Central memory CD4-positive, alpha-beta T cell (primary cell): ENCODE measurements at places on chromosomes 3 and 15.

- DNase-seq = no peak
Observed at GRCh38 chr3:123626881-123627280, 42.0 kb upstream of the HACD2 start.

DNA sequence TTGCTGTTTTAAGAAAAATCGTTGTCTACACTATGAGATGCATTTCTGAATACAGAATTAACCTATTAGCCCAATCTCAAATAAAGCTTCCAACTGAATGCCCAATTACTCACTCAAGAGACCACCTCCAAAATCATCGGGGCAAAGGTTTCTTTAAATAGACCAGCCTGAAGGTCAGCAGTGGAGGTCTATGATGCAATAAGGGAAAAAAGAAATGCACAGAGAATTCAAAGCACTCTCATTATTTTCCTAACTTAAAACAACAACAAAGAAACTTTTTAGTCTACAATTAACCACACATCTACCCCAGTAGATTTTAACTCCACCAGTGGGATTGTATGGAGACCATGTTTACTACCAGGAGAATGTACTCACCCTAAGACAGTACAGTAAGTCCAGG, 657.7 kb upstream of the CCDC54 start:
- no peak for DNase-seq

- DNase-seq = no peak
Observed at GRCh38 chr15:100093211-100094126, 248.3 kb downstream of the ADAMTS17 start.

- DNase-seq = no peak
Observed at GRCh38 chr3:94294806-94295205, 231.9 kb downstream of the NSUN3 start.

DNA sequence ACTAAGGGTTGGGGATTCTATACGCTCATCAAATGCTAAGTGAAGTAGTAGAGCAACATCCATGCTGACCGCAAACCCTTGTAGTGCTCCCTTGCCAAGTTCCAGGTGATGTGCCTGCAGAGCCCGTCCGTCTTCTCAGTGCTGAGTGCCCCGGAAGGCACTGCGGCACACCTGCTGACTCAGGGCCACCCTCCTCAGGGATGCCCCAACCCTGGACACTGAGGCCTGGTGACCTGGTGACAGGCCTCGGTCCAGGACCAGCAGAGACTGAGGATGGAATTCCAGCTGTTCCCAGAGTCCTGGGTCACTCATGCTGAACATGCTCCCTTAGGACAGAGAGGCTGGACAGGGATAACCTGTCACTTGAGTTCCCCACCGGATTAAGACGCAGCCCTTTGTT, 422.5 kb downstream of the OCA2 start:
- DNase-seq = no peak

DNA sequence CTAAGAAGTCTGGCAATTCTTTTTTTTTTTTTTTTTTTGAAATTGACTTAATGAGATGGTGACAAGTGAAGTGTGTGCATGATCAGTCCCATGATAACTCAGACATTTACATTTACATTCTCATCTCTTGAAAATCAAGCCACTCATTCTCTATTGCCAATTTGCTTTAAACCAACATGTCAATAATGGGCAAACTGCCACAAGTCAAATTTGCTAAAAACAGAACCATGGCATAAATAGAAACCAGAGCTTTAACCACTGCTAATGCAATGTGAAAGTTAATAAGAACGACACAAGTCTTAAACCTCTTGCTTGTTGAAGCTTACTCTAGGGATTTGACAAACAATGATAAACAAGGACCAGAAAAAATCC, 12.0 kb upstream of the COL8A1 start:
- no peak for DNase-seq

DNA sequence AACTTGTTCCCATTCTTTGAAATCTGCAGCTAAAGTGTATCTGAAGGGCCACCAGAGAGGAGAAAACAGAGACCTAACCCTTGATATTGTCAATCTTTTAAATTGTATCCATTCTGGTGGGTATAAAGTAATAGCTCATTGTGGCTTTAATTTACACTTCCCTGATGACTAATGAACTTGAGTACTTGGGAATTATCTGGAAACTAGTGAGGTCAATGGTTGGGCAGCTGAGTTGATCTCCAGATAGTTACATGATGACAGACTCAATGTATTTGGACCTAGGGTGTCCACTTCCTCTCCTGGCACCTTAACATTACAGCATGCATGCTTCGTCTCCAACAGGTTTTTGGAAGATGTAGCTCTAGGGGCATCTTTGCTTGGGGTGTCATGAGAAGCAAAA, 195.2 kb downstream of the PDCD6IP start:
- DNase-seq = no peak

- DNase-seq = no peak
Observed at GRCh38 chr15:89533861-89534544, 37.6 kb upstream of the RHCG start.

DNA sequence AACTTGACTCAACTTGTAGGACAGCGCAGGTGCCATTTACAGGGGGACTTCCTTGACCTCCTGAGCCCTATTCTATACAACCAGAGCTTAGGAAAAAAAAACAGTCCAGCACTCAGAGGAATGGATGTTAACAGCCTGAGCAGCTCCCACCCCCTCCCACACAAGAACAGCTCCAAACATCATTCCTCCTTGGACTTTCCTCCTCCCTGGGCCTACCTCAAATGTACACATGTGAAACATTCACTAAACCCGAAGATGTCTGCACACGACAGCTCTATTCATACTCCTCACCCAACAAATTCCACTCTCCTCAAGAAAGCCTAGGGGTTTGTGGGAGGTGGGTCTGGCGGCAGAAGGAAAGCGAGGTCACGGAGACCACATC, 503 bp upstream of the ATRIP start:
- no peak for DNase-seq

DNA sequence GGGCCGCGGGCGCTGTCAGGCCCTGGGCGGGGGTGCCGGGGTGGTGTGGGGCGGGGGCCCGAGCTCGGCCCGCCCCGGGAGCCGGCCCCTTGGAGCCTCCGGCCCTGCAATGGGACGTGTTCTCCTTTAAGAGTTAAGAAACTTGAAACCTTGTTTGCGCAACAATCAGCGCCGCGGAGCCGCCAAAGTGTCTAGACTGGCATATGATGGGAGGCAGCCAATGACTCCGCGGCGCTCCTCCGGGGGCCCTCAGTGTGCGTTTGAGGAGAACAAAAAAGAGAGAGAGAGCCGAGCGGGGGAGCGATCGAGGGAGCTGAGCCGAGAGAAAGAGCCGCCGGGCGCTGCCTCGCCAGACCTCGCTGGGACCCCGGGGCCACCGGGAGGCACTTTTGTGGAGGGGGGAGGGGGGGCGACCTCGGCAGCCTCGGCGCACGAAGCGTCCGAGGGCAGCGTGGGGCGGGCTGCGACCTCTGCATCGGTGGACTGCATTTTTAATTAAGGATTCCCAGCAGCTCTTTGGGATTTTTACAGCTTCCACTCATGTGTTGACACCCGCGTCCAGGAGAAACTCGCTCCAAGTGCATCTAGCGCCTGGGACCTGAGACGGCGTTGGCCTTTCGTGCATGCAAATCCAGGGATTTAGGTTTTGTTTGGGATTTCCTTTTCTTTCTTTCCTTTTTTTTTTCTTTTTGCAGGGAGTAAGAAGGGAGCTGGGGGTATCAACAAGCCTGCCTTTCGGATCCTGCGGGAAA, at the start of gene SMAD6:
SMAD6 (plus strand) TSS at position 202 of the 752 bp plus-strand sequence. CDS start 1,023 bp downstream, outside the sequence.
- DNase-seq = peak; percentile 58

DNA sequence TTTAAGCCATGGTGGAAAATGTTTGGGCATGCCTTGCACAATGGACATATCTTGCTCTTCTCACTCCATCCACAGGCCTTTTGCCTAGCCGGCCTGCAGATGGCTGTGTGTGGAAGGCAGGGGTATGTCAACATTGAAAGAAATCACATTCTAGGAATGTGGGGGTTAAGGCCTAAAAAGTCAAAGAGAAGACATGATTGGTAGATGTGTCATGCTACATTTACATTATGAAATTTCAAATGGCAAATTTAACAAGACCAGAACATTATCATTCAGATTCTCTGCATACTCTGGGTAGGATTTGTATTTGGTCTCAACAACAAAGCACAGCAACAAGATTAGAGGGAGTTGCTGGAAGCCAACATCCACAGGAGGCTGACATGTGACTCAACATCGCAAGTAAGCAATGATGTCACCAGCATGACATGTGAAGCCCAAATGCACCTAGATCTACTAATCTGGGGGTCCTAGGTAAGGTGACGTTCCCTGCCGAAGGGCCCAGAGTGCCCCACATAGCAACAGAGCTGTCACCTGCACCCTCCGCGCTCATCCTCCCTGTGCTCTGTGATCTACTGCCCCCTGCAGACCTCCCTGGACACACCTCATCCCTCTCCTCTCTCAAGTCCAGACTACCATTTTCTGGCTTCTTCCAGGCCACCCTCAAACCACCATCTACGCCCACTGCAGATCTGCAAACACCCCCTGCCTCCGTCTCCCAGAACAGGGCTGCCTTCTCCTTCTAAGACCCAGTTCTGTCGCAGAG, 39.4 kb downstream of the CLDN18 start:
- no peak for DNase-seq

DNA sequence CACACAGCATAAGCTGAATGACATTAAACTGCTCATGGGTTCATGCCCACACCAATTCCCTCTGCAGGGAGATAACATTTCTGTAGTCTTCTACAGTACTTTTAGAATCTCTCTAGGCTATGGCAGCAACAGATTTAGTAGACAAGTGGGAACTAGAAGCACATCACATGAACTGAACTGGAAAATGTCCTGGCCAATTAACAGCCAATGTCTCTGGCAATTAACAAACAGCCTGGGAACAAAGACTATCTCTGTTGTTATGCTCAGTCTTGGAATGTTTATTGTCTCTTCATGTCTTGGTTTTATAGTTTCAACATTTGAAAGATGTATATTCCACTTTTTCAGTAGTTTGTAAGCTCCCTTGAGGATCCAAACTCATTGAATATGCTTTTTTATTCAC, 523.2 kb upstream of the NAALADL2 start:
- no peak for DNase-seq

DNA sequence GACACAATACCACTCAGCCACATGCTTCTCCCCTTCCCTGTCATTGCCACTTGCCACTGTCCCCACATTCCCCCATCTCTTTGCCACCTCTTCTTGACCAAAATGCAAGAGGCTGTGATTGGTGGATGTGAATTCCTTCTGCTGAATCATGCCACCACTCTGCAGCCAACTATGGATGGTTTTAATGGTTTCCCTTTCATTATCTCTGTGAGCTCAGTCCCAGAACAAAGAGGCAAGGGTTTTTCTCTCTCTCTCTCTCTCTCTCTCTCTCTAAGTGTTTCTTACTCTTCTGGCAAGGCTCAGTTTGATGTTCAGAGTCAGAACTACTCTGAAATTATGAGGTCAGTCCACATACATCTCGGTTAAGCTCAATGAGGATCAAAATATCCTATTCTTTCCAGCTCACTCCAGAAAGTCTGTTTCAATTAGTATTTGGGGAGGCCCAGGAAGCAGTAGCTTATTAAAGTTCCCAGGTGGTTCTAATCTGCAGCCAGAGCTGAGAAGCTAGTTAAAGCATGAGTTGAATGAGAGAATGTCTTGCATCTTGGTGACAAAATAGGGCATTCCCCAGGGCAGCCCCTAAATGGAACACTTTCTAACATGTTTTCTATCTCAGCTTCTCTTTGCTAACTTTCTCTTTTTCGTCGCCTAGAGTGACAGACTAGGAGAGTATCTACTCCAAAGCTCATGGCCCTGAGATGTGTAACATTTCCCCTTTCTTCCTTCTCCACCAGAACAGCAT, 8.5 kb upstream of the ILDR1 start:
- DNase-seq = no peak

DNA sequence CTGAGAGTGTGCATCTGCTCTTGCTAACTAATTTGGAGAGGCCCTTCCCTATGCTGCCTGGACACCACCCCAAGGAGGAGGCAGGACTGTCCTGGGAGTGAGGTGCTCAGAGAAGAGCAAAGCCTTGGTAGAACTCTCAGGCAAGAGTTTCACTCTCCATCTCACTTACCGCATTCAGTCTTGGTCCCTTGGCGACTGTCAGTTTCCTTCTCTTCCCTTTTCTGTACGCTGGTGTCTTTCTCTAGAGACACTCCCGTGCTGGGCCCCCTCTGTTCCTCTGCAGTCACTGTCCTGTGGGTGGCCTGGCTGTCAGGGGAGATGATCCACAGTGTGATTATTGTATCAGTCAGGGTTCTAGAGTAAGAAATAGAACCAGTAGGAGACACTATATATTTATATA, 44.0 kb downstream of the IDH2 start:
- no peak for DNase-seq

DNA sequence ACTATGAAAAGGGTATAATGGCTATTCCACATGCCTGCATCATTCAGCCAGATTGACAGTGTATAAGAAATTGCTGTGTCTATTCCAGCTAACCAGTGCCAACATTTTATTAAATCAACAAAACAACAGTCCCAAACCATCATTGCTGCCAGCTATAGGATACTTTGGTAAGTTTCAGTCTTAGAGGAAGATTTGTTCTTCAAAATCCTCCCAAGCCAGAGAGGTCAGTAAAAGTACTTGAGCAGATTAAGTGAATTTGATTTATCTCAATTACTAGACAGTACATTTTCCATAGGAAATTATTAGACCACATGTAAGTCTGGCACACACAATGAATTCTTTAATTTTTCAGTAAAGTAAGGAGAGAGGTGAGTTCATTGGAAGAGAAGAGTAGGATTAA, 50.7 kb downstream of the TFG start:
- DNase-seq = no peak

DNA sequence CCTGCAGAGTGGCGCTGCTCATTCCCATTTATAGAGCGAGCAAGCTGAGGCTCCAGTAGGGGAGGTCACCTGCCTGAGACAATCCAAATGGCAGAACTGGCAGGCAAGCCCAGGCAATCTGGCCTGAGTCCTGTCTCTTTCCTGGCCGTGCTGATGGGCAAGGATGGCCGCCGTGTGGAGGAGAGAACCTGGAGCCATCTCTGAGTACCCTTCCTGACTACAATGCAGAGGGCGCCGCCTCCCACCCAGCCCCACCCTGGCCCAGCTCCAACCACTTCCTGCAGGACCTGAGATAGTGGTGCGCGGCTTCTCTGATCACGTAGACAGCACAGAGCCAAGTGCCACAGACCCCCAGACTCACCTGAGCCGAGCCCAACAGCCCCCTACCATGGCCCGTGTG, 7.0 kb downstream of the TLR9 start:
- DNase-seq = no peak

DNA sequence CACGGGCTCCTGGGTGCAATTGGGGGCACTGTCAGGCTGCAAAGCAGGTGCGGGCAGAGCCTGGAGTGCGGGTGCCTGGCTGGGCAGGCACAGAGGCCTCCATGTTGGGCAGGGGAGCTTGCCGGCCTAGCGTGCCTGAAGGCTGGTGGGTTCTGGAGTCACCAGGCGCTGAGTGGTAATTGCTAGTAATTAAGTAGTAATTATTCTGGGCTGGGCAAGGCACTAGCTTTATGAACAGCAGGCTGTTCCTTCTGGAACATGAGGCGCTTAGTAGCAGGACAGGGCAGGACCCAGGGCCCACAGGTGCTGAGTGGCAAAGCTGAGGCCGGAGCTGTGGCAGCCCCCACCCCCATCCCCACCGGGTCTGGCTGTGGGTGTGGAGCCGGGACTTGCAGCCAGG, 25.3 kb downstream of the PLXNA1 start:
- DNase-seq = no peak

- no peak for DNase-seq
Observed at GRCh38 chr3:139301654-139302053, 42.2 kb upstream of the MRPS22 start.
